ENCODE measurements at places on chromosomes 11 and 22. TPM values are rescaled to one million over a fixed set of nuclear protein-coding genes. Genes with fewer than 3 reads are reported as not detected.

DNA sequence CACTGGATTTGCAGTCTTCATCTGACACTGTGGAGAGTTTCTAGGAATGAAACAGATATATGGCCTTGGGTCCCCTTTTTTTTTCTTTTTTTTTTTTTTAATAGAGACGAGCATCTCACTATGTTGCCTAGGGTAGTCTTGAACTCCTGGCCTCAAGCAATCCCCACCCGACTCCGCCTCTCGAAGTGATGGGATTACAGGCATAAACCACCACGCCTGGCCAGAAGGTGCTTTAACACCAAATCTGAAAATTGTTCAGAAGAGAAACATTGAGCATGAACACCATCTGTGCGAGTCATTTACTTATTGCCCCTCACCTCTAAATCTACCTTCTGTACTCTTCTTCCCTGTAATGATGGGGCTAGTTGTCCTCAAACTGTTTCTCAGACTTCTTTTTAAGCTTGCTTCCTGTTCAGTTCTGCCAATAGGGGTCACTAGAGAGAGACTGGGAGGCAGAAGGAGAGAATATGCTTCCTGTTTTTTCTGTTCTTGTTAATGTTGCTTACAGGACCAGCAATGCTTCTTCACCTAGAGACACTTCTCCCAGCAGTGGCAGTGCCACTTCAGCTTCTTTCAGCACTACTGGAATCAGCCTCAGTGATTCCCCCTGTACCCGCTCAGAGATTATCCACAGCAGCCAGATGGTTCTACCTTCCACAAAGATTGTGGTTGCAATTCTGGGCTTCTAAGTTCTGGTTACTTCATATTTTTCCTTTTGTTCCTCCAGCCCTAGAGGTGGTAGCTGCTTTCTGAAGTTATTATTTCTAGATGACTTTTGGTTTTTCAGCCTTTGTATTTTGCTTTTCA lies 20.8 kb upstream of the ZBED5 start:
- H3K27me3 ChIP-seq = no peaks in the 10 kb centered on the region
- H3K36me3 ChIP-seq = no peaks in the 10 kb centered on the region
- no peak for DNase-seq

- no peak overlapping the region for H3K27ac ChIP-seq
- no peaks in the 10 kb centered on the region for H3K36me3 ChIP-seq
- H3K4me3 ChIP-seq = no peak overlapping the region
- DNase-seq = no peak
- H3K4me1 ChIP-seq = no peaks in the 10 kb centered on the region
Observed at GRCh38 chr11:10657308-10658271, 36.0 kb downstream of the IRAG1 start.

TEF gene
- 23.1 TPM for total RNA-seq

DNA sequence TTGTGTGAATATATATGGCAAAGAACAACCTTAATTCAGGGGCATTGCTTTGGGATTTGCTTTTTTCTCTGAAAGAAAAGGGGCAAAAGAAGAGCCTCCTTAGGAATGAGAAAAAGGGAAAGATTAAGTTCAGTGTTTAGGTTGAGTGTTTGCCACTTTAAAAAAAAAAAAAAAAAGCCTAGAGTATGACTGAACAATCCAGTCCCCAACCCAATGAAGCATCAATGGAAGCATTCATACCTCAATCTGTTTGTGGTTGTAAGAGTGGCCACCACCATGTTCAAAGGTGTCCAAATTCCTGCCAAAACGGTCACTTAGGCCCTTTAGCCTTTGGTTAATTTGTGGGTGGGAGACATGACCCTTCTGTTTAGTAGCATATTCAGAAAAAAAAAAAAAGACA lies 260.6 kb downstream of the SOX6 start:
- no peak for DNase-seq
- H3K36me3 ChIP-seq = no peaks in the 10 kb centered on the region
- no peak overlapping the region for H3K4me3 ChIP-seq
- H3K4me1 ChIP-seq = peaks cover 16% of the 10 kb centered on the region
- no peak overlapping the region for H3K27ac ChIP-seq

DNA sequence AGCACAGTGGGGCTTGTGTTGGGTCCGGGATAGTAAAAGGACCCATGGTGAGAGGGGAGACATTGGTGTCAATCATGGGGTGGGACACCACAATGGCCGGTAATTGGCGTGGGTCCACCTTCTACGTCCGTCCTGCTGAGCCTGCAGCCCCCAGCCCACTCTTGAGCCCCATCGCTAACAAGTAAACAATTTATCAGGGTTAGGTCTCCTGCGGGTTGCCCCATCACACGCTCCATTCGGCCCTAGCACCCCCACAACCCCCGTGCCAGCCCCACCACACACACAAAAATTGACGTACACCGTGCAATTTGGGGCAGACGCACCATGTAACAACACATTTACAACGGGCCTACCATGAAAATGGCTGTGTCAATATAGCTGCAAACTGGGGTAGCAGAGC lies 86.5 kb upstream of the HTATIP2 start:
- H3K4me3 ChIP-seq = no peak overlapping the region
- no peaks in the 10 kb centered on the region for H3K36me3 ChIP-seq
- H3K27me3 ChIP-seq = peaks cover 5% of the 10 kb centered on the region
- DNase-seq = no peak
- H3K4me1 ChIP-seq = no peaks in the 10 kb centered on the region

DNA sequence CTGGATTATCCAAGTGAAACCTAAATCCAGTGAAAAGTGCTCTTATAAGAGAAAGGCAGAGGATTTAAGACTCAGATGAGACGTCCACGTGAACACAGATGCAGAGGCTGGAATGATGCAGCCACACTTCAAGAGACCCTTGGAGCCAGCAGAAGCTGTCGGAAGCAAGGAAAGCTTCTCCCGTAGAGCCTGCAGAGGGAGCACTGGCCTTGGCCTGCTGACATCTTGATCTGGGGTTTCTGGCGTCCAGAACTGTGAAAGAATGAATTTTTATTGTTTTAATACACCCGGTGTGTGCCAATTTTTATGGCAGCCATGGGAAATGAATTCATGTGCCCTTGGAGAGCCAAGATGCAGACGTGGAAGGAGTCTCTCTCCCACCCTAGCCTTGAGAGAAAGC lies 407.0 kb upstream of the B3GAT1 start:
- H3K4me1 ChIP-seq = no peaks in the 10 kb centered on the region
- no peak overlapping the region for H3K4me3 ChIP-seq
- H3K27me3 ChIP-seq = no peaks in the 10 kb centered on the region
- DNase-seq = no peak
